A549 treated with RU486 at 1 μM for 4 hours (cell line): ENCODE measurements at places on chromosomes 4 and X. TPM values are rescaled to one million over a fixed set of nuclear protein-coding genes. Genes with fewer than 3 reads are reported as not detected.

Gene HTR2C
- total RNA-seq, result not detected in 5 replicates

Gene PDZD4
- total RNA-seq, result 2.8 to 3.8 TPM (median 3.1 TPM) in 5 replicates

Gene DCHS2
- 0.03 to 0.05 TPM in 2 of 5 replicates, not detected in the others for total RNA-seq

Gene TRIM75
- total RNA-seq, result not detected in 5 replicates

Gene PRRG3
- not detected in 5 replicates for total RNA-seq

Gene NLGN3
- 0.89 to 1.0 TPM (median 1.00 TPM) in 5 replicates for total RNA-seq

Gene TLL1
- total RNA-seq, result 0.03 to 0.47 TPM (median 0.24 TPM) in 5 replicates

Gene DRD5
- total RNA-seq, result not detected in 5 replicates

Gene MAGED4
- 4.3 to 10.6 TPM (median 8.6 TPM) in 5 replicates for total RNA-seq

Gene SAGE1
- total RNA-seq, result 0.03 TPM in 1 of 5 replicates, not detected in the others

Gene NOA1
- 15.0 to 17.6 TPM (median 16.6 TPM) in 5 replicates for total RNA-seq

Gene MAGEC2
- total RNA-seq, result not detected in 5 replicates

Gene FAM199X
- 7.1 to 20.0 TPM (median 18.0 TPM) in 5 replicates for total RNA-seq

Gene ATP5ME
- 336 to 461 TPM (median 407 TPM) in 5 replicates for total RNA-seq

Gene RTL9
- 0.03 to 0.08 TPM (median 0.06 TPM) in 5 replicates for total RNA-seq

Gene TEX28
- not detected in 5 replicates for total RNA-seq

Gene NPFFR2
- total RNA-seq, result not detected in 5 replicates

Gene ASMT
- 0.09 to 0.34 TPM (median 0.30 TPM) in 3 of 5 replicates, not detected in the others for total RNA-seq

Gene F8A2
- total RNA-seq, result not detected in 5 replicates

Gene CDS1
- 0.62 to 0.84 TPM (median 0.72 TPM) in 5 replicates for total RNA-seq

Gene SRPK3
- 0.02 to 0.05 TPM (median 0.02 TPM) in 3 of 5 replicates, not detected in the others for total RNA-seq

Gene USP26
- not detected in 5 replicates for total RNA-seq

Gene SGCB
- total RNA-seq, result 17.7 to 21.7 TPM (median 18.6 TPM) in 5 replicates

Gene LINC00632
- 1.0 to 3.0 TPM (median 2.3 TPM) in 5 replicates for total RNA-seq
